NCI-H69 (cell line): ENCODE measurements at places on chromosomes 3 and 15.

GRCh38 chr15:99635794-99636193 is 70.0 kb downstream of the MEF2A start:
- no peak for DNase-seq

- peak; percentile 67 for DNase-seq
Measured at GRCh38 chr3:39189959-39190269, 2.5 kb downstream of the XIRP1 start.

GRCh38 chr15:39434163-39434562 is 146.7 kb upstream of the THBS1 start:
- DNase-seq, result no peak

- no peak for DNase-seq
Measured at GRCh38 chr3:125008766-125009165, 47.0 kb downstream of the HEG1 start.

- peak; percentile 93 for DNase-seq
Measured at GRCh38 chr3:176120507-176120906, 1076.8 kb downstream of the TBL1XR1 start.

DNA sequence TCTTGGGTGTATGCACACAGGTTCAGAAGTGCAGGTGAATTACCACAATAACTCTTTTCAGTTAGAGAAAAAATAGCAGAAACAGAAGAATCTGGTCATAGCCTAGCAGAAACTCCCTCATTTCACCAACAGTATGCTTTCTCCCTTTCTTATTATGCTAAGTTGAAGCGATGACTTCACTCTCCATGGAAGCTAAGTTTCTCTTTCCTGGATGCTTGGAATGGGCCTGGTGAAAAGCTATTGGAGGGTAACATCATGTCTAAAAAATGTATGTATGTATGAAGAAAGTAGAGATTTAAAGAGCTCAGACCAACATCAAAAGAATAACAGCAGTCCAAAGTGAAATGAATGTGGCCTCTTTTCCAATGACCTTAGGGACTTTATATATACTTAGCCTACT is 145.5 kb downstream of the TIGIT start:
- no peak for DNase-seq

GRCh38 chr3:107240183-107241091 is 136.8 kb upstream of the CCDC54 start:
- peak; percentile 67 for DNase-seq

DNA sequence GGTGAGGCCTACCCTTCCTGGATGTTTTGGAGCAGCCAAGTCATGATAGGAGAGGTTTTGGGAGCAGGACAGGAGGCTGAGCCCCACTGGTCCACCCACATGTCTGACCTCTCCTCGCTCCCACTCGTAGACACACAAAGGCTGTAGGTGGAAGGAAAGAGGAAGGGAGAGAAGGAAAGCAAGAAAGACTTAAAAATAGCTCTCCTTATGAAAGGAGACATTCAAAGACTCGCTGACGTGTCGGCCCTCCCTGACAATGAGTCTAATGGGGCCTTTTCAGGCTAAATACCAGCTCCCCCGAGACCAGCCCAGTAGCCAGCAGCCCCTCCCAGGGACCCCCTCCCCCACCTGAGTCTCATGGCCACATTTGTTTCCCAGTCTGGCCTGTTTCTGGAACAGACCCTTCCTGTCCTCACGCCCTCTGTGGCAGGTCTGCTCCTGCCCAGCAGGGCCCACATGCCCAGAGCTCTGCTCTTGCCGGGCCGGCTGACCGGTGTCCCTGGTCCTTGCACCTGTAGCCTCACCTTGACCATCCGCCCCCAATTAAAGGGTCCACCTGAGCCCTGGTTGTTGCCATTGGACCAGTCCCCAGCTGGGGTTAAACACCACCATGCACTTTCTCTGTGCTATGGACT is 49.3 kb downstream of the FGD5 start:
- DNase-seq, result no peak

- no peak for DNase-seq
Measured at GRCh38 chr15:28167042-28167441, 67.9 kb upstream of the OCA2 start.

GRCh38 chr3:46719735-46720271 is 2.1 kb upstream of the PRSS50 start:
- DNase-seq, result no peak

- DNase-seq, result no peak
Measured at GRCh38 chr15:38588672-38589071, 24.1 kb upstream of the RASGRP1 start.

DNA sequence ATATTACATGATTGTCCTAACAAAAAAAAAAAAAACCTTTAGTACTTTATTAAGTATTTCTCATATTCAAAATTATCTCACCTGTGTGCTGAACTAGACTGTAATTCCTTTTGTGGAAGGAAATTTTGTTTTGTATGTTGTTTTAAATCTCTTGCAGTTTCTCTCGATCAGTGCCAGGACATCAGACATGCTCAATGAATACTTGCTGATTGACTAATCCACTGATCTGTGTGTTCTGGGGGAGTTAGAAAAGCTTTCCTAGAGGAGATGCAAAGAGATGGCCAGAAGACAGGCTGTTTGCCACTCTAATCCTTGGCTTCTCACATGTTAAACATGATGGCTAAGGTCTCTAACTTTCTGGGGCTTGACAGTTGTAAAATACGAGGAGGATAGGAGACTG is 233.3 kb upstream of the NR2E3 start:
- DNase-seq, result no peak
